ENCODE measurements at places on chromosomes 5 and 9.

DNA sequence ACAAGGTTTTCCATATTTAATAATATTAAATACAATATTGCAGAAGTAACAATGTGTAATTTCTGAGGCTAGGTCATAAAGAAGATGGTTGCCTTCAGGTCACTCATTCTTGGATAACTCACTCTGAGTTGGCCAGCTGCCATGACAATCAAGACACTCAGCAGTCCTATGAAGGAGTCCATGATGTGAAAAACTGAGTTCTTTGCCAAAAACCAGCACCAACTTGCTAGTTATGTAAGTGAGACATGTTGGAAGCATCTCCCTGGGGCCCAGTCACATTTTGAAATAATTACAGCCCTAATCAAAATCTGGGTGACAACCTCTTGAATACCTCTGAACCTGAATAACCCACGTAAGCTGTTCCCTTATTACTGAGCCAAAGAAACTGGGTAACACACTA, 453.2 kb downstream of the CDH18 start:
- DNase-seq: no peak

DNA sequence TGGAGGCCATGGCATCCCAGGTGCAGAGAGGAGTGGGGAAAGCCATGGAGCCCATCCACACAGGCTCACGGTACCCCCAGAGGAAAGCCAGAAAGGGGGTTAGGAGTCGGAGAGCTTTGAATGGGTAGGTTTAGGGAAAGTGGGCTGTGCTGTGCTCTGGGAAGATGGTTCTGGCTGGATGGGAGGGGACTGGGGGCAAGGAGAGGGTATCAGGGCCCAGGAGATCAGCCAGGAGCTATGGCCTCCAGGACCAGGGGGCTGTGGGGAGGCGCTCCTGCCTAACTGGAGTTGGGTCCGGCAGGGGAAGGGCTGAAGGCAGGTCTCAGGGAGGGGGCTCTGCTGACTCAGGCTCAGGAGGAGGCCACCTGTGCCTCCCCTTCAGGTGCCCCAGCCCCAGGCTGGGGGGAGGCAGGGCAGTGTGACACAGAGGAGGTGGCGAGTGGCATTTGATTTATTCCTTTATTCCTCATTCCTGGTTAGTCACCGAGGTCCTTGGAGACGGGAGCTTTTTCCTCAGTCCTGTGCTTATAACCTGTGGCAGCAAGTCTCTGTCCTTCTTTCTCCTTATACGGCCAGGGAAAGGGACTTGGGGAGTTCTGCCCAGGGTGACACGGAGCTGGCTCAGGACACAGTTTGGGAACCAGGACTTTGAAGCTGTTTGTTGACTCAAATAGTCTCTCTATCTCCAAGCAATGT, 60.8 kb downstream of the TSTD2 start:
- DNase-seq: peak; percentile 85

- no peak for DNase-seq
Observed at GRCh38 chr5:74765929-74766328, 988 bp downstream of the GFM2 start.

DNA sequence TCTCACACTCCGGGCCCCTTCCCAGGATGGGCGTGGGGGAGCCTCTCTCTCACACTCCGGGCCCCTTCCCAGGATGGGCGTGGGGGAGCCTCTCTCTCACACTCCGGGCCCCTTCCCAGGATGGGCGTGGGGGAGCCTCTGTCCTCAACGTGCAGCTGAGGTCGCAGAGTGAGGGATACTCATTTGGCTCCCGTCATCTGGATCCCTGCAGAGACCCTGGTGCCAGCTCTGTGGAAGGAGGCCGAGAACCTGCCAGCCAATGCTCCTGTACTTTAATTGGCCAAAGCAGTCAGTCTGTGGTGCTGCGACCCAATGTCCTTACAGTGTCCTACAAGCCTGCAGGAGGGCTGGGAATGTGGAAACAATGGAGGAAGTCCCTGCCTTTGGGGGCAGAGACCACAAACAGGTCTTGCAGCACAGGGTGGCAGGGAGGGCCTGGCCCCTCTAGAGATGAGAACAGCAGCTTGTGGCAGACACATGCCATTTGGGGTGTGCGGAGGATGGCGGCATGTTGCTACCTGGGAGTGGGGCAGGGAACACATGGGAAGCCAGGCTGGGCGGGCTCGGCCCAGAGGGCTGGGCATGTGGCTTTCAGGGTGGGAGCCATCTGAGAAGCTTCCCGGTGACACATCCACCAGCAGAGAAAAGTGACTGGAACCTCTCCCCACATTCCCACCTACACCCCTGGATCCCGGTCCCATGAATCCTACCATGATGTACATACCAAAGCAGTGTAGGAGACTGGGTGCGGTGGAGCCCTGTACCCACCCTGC, 13.6 kb upstream of the MRNIP start:
- no peak for DNase-seq

DNA sequence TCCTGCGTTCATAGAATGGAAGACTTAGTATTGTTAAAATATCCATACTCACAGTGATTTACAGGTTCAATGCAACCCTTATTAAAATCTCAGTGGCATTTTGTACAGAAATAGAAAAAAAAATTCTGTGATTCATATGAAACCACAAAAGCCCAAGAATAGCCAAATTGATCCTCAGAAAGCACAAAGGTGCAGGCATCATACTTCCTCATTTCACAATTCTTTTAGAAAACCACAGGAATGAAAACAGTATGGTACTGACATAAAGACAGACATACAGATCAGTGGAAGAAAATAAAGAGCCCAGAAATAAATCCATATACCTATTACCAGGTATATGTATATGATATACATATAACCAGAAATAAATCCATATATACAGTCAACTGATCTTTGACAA, 86.8 kb upstream of the MEGF10 start:
- no peak for DNase-seq

- DNase-seq: no peak
Observed at GRCh38 chr5:38447786-38448185, 108.7 kb downstream of the LIFR start.

GRCh38 chr5:139125991-139126390, 72.2 kb downstream of the SIL1 start:
- DNase-seq: no peak

DNA sequence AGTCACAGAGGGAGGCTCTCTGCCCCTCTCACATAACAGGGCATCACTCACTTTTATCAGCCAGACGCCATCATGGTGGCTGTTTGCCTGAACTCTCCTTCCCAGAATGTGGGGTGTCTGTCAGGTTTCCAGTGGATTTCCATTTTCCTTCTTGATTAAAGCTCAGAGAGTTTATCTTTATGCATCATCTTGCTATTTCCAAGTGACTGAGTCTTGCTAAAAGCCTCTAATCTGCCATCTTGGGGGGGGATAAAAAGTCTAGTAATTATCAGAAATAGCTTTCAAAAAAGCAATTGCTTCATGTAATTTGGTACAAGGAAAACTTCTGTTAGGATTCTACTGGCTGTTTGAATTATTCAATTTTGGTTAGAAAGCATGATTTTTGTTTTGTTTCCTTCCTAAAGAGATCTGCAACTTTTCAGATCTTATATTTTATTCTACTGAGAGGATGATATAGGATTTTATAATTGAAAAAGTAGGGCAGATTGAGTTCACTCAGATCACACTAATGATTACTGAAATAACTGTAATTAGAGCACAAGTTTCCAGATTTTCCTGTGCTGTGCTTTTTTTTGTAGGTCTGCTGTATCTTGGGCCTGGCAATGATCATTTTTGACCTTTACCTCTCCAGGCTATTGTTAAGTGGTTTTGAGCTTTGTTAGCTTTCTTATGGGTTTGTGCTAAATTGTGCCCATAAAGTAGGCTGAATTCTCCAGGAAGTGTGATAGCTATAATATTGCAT, 661.5 kb downstream of the TLE4 start:
- DNase-seq: no peak

DNA sequence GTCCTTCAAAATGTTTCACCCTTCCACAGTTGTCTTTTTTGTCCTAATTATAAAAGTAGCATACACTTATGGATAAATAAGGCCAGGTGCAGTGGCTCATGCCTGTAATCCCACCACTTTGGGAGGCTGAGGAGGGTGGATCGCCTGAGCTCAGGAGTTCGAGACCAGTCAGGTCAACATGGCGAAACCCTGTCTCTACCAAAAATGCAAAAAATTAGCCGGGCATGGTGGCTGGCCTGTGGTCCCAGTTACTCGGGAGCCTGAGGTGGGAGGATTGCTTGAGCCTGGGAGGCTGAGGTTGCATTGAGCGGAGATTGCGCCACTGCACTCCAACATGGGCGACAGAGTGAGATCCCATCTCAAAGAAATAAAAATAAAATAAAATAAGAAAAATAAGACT, 1.6 kb downstream of the C5orf52 start:
- DNase-seq: no peak

DNA sequence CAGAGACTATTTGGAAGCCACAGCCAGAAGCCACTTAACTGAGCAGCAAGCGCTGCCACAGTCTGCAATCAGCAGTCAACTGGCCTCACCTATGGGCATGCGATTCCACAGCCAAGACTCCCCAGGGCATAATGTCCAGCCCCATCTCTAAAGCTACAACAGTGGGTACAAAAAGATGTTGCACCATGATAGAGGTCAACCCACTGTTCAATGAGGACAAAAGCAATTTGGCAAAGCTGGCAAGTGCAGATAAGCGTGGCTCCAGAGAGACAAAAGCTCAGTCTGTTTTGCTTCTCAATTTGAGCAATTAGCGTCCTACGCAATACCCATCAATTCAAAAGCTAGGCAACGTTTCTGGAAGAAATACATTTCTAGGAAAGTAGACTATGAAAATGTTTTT, 3.2 kb downstream of the TAS2R1 start:
- DNase-seq: no peak

GRCh38 chr5:38931731-38932130, 85.9 kb downstream of the OSMR start:
- no peak for DNase-seq

- DNase-seq: peak; percentile 87
Observed at GRCh38 chr9:132235894-132236661, 74.2 kb downstream of the NTNG2 start.

- no peak for DNase-seq
Observed at GRCh38 chr9:27337236-27337635, 40.3 kb upstream of the EQTN start.

All from H54 (cell line).